ENCODE measurements at places on chromosomes 7 and 10.
A peak's percentile ranks its signal among the peaks of the same experiment; 100 is the strongest.

- no peak for DNase-seq
These were observed 57.3 kb downstream of the ZNF438 start for GRCh38 chr10:30974355-30974754.

DNA sequence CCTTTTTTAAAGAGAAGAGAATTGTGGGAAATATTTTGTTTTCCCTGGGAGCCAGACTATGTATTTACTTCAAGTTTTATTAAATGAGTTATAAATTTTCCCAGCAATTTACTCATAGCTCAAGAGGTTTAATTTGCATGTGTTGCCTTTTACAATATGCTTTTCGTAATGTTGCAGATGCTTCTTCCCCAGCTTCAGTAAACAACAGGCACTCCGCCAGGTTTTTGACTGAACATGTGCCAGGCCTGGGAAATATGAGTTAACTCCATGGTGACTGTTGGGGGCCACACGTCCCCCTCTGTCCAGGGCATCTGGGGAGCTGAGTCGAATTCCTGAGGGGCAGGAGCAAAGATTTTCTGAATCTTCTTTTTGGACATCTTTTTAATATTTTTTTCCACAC, 545.7 kb downstream of the LRMDA start:
- no peak for DNase-seq

GRCh38 chr10:9561821-9562505, 1455.7 kb upstream of the CELF2 start:
- no peak for DNase-seq

DNA sequence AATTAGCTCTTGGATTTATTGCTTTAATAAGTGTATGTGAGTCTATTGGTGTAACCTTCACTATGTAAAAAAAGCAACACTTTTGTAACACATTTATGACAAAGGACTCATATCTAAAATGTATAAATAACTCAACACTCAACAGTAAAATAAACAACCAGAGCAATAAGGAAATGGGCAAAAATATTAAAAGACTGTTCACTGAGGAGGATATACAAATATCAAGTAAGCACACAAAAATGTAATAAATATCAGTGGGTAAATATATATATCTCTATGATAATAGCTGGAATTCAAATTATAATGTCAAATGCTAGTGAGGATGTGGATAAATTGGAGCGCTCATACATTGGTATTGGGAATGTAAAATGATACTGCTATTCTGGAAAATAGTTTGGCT, 53.0 kb downstream of the HDAC9 start:
- no peak for DNase-seq

GRCh38 chr10:3281941-3282673, 109.5 kb upstream of the PITRM1 start:
- DNase-seq: peak; percentile 18

DNA sequence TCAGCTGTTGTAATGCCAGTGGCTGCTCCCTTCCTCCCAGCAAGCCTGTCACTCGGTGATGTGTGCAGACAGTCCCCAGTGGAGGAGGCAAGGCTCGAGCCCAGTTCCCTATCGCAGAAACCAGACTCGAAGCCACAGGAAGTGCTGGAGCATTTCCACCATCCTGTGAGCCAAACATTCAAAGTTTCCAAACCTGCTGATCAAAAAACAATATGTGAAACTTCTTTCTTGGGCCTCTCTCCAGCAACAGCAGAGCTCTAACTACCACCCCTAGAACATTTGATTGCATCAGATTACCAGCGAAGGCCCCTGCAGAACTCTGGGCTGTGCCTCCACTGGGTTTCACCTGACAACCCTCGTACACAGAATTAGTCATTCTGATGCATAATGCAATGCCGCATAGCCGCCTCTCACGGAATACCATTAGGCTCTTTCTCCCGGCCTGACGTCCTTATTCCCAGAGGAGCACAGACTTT, 94.0 kb downstream of the ELMO1 start:
- DNase-seq: peak; percentile 11

DNA sequence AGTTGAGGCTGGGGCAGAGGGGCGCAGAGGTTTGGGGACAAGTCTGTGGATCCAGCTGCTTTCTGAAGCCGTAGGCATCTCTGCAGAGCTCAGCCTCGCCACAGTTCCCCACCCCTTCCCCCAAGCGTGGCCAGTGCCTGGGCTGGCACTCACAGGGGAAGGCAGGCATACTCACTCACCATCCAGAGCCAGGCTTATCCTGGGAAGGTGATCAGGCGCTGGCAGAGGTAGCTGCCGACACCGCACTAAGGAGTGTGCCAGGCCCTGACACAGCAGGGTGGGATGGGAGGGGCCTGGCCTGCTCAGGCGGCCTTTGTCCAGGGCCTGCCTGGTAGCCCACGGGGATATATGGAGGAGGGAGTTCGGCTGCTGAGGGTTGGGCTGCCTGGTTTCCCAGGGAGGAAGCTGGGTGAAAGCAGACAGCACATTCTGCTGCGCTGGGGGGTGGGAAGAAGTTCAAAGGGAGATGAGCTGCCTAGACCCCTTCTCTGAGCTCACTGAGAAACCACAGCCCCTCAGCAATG, 15.9 kb downstream of the VSIR start:
- no peak for DNase-seq

GRCh38 chr7:144516729-144517525, 113.4 kb upstream of the NOBOX start:
- no peak for DNase-seq

- DNase-seq: peak; percentile 77
These were observed 221.7 kb downstream of the PHTF2 start for GRCh38 chr7:78020136-78020873.

GRCh38 chr10:51257511-51258248, 183.4 kb downstream of the PRKG1 start:
- DNase-seq: no peak

GRCh38 chr7:19102884-19103283, 14.6 kb downstream of the TWIST1 start:
- DNase-seq: no peak

DNA sequence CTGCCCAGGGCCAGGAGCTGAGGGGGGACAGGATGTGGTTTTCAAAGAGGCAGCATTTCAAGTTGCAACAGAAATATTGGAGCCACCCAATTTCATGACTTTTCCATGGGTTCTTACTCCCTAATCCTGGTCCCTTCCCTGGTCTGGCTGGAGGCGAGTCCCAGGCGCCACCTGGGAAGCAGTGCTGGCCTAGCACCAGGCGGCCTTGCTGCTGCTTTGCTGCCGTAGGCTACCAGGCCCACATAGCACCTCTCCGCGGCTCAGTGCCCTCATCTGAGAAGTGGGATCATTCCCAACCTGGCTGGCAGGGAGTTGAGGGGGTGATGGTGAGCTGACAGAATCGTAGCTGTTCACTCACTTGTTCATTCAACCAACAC, 33.7 kb downstream of the ZMIZ1 start:
- no peak for DNase-seq

- DNase-seq: no peak
These were observed 2.5 kb downstream of the ZYX start for GRCh38 chr7:143383642-143383957.

DNA sequence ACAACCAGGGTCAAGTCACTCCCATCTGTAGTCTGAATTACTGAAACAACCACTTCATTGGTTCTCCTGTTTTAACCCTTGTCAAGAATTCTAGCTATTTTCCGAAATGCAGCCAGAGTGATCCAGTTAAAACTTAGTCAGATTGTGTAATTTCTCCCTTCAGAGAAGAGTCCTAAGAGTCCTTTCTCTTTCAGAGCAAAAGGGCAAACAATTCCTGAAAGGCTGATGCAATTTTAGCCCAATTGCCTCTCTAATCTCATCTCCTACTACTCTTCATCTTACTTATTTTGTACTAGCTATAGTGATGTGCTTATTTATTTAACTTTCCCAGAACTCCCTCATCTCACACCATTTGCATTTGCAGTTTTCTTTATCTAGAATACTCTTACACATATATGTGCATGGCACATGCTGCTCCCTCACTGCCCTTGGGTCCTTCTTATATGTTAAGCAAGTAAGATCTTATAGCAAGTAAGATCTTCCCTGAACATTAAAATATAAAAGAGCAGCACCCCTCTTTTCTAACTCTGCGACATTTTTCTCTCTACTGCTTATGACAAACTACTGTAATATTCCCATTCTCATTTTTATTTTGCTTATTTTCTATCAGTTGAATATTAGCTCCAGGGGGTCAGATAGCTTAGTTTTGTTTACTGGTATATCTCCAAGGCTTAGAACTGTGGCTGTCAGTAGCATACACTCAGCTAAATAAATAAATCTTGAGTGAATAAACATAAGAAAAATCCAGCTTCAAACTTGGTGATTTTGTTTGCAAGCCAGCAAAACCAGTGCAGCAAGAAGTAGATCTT, 44.6 kb downstream of the HGF start:
- peak; percentile 29 for DNase-seq

DNA sequence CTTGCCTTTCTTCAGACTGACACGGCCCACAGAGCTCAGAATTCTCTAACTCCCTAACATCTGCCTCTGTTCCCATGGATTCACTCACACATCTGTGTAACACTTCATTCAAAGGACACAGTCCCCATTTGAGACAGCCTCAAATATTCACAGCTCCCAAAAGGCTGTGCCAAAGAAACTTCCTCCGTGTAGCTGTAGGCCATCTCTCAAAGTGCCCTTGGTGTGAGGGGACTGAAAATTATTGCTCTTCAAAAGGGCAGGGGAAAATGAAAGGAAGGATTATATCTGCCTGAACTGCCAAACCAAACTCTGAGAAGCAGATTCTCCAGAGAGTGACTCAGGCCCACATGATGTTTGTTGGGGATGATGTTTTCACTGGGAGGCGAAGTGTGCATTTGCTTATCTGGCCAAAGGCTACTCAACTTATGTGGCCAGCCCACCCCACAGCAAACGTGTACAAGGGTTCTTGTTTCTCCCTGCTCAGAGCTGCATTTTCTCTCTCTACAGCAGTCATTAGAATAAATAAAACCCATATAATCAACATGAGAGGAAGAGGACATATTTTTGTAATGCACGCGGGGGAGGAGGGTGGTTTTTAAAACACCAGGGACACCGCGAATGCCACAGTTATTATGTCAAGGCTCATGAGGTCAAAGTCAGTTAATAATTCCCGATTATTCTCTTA, 302.4 kb upstream of the NFE2L3 start:
- DNase-seq: peak; percentile 88

- no peak for DNase-seq
These were observed 101.6 kb downstream of the TES start for GRCh38 chr7:116311816-116312471.

GRCh38 chr10:129394518-129395328, 72.3 kb upstream of the MGMT start:
- no peak for DNase-seq

DNA sequence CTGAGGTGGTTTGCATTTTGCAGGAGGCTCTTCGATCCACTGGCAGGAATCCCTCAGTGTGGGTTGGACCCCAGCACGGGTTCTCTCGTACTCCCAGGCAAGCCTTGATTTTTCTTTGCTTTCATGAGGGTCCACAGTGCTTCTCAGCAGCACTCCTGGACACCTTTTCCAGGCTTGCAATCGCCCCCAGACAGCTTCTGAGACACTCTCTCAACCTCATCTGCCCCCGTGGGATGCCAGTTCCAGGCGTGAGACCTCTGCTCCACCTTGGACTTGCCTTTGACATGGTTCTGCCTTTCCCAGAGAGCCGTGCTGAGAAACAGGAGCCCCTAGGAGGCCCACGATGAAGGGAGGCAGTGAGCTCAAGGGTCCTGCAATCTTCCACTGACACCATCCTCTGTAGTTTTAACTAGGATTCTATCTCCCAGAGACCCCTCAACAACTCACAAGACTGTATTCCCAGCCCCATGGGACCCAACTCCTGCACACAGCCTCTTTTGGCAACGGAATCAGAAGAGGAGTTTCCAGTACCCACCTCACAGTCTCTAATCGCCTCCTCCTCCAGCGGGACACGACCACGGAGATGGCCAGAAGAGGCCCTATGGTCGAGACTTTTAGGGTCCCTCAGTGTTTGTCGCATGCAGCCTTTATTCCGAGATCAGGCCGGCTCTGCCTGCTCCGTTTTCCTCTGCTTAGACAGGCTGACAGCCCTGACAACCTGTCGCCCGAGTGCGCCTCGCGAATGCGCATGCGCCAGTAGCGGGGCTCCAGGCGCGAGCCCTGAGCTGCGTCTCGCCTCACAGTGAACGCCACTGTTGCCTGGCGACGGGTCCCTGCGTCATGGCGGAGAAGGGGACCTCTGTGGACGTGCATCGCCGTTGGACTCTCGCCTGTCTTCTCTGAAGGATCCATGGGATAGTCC, 26.0 kb upstream of the ZNF273 start:
- DNase-seq: no peak

DNA sequence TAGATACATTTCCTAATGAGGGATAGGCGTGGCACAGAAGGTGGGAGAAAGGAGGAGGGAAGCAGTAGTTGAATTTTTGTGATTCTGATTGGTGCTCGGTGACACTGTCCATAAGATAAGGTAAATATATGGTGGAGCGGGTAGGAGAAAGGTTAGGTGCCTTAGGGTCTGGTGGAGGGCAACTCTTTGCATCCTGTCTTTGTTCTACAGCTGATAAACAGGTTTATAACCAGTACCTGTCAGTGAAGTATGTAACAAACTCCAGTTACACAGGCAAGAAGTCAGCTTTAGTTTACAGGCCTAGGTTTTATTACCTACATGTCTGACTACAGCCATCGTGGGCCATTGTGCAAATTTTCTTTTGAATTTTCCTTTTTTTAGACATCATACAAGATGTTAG, 10.9 kb upstream of the FAM180A start:
- no peak for DNase-seq

DNA sequence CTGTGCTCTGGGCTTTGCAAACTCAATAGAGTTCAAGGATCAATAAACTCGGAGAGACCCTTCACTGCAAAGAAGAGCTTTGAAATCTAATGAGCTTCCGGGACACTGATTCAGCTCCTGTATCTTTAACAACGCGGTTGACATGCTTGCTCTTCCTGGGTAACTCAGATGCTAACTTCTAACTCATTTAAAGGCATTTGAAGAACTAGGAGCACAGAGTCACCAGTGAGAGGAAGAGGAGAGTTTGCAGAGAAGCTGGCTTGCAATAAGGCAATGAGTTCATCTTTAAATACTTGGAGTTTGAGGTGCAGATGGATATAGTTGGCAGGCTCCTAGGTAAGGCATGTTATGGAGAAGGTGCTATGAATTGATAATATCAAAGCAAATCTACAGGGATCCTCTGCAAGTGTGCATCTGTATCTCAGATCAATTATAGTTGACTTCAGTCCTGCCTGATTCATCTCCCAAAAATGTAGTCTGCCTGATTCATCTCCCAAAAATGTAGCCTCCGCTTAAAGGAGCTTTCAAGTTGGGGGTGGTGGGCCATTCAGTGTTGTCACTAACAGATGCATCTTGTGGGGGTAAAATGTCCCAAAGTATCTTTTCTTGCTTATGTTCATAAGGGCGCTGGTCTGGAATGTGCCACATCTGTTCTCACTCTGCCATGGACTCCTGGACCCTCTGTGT, 182.5 kb upstream of the PRSS58 start:
- DNase-seq: peak; percentile 76

Data from fibroblast of lung (primary cell).